Stimulated activated CD4-positive, alpha-beta T cell treated with anti-CD3 and anti-CD28 coated beads, Interleukin-4, amount 100 ng/mL, for 48 hours (primary cell): ENCODE measurements at places on chromosomes 5 and 9.

DNA sequence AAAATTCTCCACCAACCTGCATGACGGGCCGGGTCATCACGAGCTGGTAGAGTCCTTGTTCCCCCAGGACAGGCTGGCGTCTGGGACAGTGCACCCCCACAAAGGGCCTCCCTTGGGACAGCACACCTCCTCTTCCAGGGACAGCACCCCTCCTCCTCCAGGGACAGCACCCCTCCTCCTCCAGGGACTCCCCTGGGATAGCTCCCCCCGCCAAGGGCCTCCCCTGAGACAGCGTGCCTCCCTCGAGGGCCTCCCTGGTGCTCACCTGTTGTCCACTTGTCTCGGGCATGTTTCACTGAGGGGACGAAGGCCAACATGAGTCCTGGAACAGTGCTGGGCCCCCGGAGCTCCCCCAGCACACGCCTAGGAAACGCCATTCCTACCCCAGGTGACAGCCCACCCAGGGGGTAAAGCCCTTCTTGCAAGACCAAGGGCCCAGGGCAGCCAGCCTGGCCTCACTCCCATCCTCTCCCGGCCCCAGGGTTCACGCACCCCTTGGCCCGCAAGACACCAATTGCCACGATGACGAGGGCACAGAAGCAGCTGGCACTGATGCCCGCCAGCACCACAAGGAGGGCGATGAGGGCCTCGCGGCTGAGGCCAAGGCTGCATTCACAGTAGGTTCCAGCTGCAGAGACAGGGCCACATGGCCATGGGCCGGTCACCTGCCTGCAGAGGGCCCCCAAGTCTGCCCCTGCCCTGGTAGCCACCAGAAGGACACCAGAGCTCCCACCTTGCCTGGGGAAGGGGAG, 531 bp downstream of the TMEM210 start:
- no peak for DNase-seq

- DNase-seq = no peak
Measured at GRCh38 chr9:28394774-28395173, 821.5 kb upstream of the C9orf72 start.

DNA sequence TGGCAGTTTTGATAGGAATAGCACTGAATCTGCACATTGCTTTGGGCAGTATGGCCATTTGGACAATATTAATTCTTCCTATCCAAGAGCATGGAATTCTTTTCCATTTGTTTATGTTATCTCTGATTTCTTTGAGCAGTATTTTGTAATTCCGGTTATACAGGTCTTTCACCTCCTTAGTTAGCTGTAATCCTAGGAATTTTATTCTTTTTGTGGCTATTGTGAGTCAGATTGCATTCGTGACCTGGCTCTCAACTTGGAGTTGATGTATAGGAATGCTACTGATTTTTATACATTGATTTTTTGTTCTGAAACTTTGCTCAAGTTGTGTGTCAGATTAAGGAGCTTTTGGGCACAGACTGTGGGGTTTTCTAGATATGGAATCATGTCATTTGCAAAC, 24.0 kb downstream of the TMEM161B start:
- DNase-seq = no peak

- no peak for DNase-seq
Measured at GRCh38 chr5:41598011-41598410, 87.6 kb upstream of the PLCXD3 start.

DNA sequence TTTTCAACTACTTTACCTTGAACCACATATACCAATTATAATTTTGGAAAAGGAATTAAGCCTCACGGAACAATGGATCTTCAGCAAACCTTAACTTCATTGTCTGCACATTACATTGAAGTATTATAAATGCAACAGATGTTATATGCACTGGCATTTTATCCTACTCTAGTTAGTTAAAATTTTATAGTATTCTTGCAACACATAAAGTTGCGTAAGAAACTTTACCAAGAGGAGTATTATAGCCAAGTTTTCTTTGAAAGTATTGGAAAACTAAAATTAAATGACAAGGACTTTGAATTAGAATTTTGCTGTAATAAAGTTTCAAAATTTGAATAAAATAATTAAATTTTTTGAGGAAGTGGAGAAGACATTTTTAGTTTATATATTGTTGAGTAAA, 63.4 kb upstream of the SREK1 start:
- DNase-seq = no peak

GRCh38 chr5:82162573-82162972, 115.6 kb downstream of the RPS23 start:
- DNase-seq = no peak

DNA sequence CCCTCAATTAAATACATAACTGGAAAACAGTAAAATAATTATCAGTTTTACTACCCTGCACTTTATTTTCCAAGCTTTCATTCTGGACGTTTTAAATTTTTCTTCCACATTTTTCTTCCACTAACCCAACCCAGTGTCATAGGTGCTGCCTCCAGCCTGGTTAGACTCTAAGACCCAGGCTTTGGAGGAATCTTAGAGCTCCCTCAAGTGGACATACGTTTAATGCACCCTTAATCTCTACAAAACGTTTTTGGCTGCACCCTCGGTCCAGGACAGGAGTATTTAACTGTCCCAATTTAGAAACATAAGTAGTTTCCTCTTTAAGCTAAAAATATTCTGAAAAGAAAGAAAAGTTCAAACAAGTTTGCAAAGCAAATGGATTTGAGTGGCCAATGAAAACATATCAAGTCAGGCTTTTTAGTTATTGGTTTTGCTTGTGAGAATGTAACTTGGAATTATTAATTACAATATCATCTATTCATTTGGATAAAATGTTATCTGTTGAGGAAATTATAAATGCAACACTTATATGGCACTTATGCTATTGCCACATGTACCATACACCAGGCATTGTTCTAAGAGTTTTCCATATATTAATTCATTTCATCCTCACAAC, 38.9 kb downstream of the CDH6 start:
- no peak for DNase-seq

- no peak for DNase-seq
Measured at GRCh38 chr5:60794691-60795090, 49.4 kb downstream of the ELOVL7 start.

DNA sequence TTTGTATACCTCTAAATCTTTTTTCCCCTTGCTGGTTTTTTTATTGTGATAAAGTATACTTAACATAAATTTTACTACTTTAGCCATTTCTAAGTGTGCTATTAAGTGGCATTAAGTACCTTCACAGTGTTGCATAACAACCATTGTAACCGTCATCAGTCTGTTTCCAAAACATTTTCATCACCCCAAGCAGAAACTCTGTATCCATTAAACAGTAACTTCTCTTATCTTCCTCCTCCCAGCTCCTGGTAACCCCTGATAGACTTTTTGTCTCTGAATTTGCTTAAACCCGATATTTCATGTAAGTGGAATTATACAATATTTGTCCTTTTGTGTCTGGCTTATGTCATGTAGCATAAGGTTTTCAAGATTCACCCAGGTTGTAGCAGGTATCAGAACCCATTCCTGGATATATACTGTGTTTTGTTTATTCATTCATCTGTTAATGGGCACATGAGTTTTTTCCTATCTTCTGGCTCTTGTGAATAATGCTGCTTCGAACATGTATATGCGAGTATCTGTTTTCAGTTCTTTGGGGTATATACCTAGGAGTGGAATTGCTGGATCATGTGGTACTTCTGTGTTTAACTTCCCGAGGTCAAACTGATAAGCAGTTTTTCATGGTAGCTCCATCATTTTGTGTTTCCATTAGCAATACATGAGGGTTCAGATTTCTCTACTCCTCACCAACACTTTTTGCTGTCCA, 66.4 kb downstream of the EHMT1 start:
- DNase-seq = no peak
